ENCODE measurements at places on chromosomes 7 and 10.

- peak; percentile 79 for DNase-seq
These were observed 132.1 kb downstream of the NRBF2 start for GRCh38 chr10:63265222-63265617.

DNA sequence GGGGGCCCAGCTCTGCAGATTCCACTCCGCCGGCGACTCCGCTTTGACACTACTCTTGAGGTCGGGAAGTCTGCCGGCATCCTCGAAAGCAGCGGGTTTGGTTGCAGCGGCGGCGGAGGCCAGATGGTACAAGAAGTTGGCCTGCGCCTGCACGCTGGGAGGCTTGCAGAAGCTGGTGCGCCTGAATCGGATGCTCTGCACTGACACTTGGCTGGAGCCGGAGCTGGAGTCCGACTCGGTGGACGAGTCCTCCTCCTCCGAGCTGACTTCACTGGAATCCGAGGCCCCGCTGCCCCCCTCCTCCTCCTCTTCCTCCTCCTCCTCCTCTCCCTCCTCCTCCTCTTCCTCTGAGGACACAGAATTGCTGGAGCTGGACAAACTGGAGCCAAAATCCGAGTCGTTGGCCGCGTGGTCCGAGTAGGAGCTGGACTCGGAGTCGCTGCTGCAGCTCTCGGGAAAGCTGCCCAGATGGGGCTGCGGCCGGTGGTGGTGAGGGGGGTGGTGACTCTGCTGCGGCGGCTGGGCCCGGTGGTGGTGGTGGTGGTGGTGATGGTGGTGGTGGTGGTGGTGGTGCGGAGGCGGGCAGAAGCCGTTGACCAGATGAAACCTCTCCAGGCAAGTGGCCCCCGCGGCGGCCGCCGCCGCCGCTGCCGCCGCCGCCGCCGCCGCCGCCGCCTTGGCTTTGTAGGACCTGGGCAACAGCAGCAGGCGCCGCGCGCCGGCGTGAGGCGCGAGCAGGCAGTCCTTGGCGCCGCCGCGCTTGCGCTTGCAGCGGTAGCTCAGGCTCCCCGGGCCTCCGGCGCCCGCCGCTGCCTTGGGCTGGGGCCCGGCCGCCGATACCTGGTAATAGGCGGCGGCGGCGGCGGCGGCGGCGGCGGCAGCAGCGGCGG is 9.0 kb downstream of the SKIDA1 start:
- peak; percentile 80 for DNase-seq

GRCh38 chr10:44939691-44940401 is 19.8 kb upstream of the RASSF4 start:
- no peak for DNase-seq

DNA sequence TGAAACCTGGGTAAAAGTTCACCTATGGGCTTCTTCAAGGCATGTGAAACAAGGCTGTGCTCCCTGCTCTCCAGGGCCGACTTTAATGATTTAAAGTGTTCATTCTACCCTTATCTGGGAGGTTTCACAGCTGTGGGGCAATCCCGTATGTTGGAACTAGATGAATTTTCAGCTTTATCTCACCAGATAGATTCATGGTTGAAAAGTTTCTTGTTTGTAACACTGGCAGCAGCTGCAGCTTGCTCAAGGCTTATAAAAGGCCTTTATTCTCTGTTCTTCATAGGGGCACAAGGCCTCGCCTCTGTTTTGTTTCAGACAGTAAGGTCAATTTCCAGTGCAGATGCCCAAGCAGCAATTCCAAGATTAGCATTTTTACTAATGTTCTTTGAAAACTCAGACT is 70.4 kb upstream of the DNAJB12 start:
- no peak for DNase-seq

Measured in muscle of back (tissue), 13 donors.